NCI-H524 treated with DMSO at 0.1 percent for 48 hours (cell line): ENCODE measurements at places on chromosomes 13 and 19.

DNA sequence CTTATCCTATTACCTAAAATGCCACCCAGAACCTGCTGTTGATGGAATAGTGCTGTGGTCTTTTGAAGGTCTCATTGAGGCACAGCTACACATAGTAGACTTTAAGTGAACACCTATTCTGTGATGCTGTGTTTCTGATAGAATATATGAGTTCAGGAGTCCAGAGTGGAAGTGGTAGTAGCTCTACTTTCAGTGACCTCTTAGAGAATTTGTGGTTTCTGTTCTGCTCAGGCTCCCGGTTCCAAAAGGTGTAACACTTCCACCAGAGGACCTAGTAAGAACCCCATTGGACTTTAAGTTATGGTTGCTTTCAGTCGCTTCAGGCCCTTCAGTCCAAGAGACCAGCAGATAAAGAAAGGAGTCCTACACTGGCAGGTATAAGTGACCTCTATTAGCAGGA, 11.4 kb upstream of the MYCBP2 start:
- no peak for DNase-seq

DNA sequence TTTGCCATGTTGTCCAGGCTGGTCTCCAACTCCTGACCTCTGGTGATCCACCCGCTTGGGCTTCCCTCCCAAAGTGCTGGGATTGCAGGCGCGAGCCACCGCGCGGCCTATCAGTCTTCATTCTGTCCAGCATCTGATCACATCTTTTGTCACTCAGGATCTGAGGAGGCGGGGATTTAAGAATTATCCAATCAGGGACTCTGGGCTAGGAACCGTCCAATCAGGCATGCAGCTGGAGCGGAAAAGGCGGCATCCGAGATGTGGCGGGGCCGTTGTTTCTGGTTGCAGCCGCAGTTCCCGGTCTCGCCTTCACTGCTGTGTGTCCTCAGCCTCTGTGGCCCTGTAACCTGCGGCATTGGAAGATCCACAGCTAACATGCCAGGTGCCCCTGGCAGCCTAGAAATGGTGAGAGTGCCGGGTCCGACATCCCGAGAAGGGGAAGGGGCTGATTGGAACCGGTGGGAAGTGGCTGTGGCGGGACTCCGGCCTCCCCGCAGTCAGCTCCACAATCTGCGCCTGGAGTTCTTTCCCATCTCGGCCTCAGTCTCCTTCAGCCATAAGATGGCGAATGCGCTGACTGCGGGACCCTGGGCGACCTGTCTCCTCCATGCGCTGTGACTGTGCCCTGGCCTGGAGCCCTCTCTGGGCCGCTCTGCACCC, at the start of gene ZNF729:
Gene ZNF729 (plus strand): TSS at position 291 of the 660 bp plus-strand sequence. CDS start 85 bp downstream, at position 376.
- no peak for DNase-seq

DNA sequence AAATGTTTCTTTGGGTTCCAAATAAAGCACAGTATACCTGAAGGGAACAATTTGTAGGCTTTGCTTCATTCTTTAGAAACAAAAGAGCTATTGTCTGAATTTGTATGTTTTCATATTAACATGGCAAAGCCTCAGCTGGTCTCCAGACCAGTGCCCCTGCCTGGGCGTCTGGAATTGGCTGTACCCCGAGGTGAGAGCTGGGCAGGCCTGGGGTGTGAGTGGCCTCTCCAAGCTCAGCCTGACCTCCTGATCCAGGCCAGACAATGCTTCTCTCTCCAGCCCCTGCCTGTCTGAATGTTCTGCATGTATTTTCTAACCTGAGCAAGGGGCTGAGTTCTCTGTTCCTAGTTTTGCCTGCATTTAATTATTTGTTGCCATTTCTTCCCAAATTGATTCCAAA, 66.3 kb upstream of the MCF2L start:
- DNase-seq, result no peak

- DNase-seq, result no peak
Measured at GRCh38 chr19:39084732-39085080, 538 bp downstream of the ACP7 start.

DNA sequence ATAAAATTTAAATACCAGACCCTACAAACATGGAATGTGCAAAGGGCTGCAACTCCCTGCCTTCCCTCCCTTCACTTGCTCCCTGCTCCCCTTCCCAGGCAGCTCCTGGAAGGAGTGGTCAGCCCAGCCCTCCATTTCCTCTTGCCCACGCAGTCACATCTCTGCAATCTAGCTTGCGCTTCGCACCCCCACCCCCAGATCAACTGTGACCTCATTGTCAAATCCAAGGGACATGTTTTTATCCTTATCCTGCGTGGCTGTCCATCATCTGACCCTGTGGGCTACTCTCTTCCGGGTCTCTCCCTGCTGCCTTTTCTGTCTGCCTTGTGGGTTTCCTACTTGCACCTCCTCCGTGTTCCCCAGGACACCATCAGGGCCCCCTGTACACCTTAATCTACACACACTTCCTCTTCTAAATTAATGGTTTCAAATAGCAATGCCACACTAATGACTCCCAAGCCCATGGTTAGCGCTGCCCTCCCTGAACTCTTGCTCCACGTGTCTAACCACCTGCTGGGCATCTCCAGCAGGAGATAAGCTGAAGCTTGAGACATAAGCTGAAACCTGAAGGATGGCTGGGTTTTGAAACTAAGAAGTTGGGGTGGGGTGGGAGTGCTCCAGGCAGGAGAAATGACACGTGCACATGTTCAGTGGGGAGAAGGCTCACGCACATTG, 118.3 kb downstream of the USP12 start:
- DNase-seq, result no peak

DNA sequence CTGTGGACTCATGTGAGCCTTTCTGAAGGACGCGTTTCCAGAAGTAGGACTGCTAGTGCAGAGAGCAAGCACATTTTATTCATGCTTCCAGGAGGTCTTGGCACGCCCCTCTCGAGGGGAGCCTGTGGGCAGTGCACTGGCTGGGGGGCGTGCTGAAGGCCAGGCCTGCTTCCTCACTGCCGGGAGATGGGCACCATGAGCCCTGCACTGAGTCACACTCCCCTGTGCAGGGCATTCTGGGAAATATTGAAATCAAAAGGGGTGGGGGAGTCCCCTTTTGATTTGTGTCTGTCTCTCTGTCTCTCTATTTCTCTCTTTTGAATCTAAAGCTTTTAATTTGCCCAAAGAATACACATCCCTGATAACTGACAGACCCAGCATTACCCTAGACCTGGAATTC, 34.0 kb downstream of the DPF1 start:
- DNase-seq, result no peak

GRCh38 chr19:16801600-16802013, 27.6 kb upstream of the SIN3B start:
- no peak for DNase-seq

GRCh38 chr13:46640843-46641242, 87.9 kb downstream of the LRCH1 start:
- no peak for DNase-seq

- no peak for DNase-seq
Measured at GRCh38 chr13:111539791-111540446, 219.5 kb downstream of the TEX29 start.

DNA sequence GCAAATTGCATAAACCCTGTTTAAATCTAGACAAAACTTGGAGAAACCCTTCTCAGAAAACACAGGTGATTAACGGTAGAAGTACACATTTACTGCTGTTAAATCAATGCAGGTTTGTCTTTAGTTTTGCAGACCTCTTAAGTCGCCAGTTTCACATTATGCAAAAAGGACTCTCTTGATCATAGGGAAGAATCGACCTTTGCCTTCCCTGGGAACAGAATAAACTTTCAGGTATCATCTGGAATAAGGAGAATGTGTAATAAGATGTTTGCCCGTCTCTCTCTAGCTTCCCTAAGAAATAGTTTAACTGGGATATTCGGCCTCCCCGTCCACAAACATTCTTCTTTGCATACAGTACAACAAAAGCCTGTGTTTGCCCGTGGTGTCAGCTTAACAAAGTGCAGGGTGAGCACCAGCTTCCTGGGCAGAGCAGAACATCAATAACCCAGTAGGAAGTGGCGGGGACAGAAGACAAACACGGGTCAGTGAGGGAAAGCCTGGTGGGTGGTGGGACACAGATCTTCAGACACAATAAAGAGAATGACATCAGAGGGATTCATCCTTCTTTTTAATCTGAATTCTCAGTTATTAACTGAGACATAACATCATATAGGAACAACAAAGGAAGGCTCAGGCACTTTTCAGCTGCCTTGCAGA, 1077.7 kb upstream of the SLC10A2 start:
- no peak for DNase-seq
